ENCODE measurements at places on chromosomes 12 and 14.

GRCh38 chr12:52338241-52338960, 17.2 kb upstream of the KRT83 start:
- no peak for DNase-seq

GRCh38 chr14:80787876-80788275, 153.7 kb downstream of the CEP128 start:
- DNase-seq, result no peak

- DNase-seq, result no peak
Measured at GRCh38 chr12:120817559-120818330, 86.4 kb downstream of the SPPL3 start.

DNA sequence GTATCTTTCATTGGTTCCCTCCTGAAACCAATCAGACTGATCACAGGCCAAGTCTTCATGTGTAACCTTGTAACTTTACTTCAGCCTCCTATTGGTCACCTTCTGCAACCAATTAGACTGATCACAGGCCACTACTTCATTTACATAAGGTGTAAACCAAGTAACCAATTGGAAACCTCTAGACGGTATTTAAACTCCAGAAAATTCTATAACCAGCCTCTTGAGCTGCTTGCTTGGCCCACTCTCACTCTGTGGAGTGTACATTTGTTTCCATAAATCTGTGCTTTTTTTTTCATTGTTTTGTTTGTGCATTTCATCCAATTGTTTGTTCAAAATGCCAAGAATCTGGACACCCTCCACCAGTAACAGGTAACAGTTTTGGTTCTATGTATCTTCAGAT, 47.5 kb downstream of the EIF2S3B start:
- no peak for DNase-seq

DNA sequence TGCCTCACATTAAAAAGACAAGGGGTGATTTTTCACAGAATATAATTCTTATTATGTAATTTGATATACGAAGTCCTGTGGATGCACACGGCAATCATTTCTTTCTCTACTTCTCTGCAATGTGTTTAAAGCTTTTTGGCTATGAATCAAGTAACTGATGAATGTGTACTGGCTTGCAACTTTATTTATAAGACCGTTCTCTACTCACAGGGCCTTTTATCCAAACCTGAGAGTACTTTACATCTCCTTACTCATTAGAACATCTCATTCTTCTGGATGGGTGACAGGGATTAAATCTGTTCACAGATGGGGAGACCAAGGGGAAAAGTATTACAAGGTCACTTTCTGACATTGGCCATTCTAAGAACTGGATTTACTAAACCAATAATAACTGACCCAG, 215.8 kb upstream of the DIO2 start:
- DNase-seq, result no peak

DNA sequence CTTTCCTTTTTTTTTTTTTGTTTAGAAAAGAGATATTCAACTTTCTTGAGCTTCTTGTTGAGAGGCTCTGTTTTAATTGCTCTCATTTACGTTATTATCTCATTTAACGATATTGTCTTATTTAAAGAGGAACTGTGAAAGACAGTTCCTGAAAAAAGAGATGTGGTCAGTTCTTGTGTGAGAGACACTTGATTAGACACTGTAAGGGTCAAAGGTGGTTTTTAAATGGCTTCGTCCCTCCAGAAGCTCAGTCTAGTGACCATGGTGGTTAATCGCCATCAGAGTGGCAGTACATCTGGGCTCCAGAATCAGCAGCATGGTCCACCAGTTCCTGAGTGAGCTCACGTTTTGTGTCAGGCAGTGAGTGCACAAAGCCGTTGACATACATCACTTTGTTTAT, 57.9 kb upstream of the KCNA5 start:
- no peak for DNase-seq

- peak; percentile 83 for DNase-seq
Measured at GRCh38 chr12:76883151-76883550, 4.3 kb upstream of the CSRP2 start.

DNA sequence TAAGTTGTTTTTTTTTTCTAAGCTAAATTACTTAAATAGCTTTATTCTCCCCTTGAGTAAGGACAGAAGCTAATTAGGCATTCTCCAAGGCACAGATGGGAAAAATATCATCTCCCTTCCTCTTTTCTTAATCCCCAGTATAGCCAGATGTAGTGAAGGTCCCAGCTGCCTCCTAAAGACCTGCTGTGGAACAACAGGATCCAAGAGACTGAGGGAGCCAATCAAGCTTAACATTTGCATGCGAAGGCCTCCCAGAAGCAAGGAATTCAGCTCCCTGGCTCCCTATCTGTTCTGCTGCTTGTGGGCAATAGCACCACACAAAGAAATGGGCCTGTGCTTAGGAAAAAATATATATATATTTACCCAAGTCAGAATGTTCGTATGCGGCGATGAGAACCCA, 255.2 kb downstream of the SYT1 start:
- DNase-seq, result no peak

- no peak for DNase-seq
Measured at GRCh38 chr12:94207849-94208621, 59.7 kb downstream of the PLXNC1 start.

DNA sequence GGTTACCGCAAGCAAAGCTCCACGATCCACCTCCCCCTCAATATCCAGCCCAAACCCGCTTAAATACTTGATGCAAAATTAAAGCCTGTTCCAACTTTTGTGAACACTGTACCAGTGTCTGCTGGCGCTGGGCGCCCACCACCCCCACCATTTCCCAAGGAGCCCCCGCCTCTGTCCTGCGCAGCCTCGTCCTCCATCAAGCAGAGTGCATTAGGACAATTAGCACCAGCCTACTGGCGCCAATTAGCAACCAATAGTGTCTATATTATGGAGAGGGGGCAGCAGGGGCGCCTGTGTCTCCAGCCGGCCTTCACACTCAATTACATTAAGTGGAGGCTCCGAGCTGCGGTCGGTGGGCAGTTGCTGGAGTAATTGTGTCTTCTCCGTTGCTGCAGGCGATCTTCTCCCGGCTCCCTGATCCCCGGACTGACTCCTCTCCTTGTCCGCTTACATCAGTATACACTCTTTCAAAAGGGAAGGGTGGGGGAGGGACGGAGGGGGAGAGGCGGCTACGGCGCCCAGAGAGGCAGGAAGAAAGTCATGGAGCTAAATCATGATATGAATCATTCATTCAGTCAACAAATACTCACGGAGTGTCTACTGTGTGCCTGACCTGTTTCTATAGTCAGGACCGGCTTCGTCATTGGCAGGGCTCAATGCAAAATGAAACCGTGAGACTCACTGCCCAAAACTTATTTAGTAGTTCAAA, 707.3 kb downstream of the MED13L start:
- no peak for DNase-seq

DNA sequence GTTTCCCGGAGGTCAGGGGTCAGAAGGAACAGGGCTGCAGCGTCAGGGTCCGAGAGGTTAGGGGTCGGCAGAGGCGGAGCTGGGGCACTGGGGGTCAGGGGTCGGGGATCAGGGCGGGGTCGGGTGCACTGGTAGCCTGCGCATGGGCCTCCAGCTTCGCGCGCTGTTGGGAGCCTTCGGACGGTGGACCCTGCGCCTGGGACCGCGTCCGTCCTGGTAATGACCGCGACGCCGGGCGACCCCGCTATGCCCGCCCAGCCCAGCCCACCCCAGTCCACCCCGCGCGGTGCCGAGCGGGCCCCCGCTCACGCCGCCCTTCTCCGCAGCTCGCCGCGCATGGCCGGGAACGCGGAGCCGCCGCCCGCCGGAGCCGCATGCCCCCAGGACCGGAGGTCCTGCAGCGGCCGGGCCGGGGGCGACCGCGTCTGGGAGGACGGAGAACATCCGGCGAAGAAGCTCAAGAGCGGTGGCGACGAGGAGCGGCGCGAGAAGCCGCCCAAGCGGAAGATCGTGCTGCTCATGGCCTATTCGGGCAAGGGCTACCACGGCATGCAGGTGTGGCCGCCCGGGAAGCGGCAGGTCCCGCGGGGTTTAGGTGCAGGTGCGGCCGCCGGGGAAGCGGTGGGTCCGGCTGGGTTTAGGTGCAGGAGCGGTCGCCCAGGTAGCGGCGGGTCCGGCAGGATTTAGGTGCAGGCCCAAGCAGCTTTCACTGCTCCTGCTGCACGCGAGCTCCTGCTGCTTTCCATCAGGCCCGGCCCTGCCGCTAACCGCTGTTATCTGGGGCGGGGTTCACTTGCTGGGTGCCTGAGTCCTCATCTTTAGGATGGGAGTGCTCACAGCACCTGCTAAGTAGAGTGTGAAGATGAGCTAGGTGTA, 743 bp downstream of the PUS1 start:
- peak; percentile 32 for DNase-seq

DNA sequence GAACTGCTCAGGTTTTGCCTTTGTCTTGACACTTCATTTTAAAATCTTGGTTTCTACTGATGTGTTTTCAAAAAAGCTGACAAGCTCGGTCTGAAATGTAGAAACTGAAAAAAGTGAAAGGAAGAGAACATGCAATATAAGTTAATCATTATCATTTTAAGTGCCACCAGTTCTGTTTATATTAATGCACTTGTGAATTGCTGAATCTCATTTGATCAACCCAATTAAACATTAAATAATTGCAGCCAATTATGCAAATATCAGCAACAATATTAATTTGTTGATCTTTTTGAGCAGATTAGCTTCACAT, 133.8 kb downstream of the BCAT1 start:
- DNase-seq, result no peak

GRCh38 chr14:74710480-74710879, 2.4 kb downstream of the AREL1 start:
- no peak for DNase-seq

- DNase-seq, result peak; percentile 69
Measured at GRCh38 chr14:75440733-75441477, 13.1 kb downstream of the JDP2 start.

DNA sequence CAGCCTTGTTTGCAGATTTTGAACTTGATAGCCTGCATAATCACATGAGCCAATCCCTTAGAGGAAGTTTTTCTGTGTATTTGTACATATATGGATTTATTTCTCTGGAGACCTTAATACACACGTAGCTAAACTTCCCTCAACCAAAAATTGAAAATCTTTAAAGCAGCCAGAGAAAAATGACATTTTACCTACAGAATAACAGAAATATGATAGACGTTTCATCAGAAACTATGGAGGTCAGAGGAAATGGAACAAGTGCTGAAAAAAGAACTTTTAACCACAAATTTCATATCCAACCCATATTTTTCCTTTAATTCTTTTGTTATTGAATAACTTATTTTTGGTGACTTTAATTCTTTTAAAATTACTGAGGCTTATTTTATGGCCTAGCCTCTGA, 177.7 kb downstream of the CCDC91 start:
- DNase-seq, result no peak

DNA sequence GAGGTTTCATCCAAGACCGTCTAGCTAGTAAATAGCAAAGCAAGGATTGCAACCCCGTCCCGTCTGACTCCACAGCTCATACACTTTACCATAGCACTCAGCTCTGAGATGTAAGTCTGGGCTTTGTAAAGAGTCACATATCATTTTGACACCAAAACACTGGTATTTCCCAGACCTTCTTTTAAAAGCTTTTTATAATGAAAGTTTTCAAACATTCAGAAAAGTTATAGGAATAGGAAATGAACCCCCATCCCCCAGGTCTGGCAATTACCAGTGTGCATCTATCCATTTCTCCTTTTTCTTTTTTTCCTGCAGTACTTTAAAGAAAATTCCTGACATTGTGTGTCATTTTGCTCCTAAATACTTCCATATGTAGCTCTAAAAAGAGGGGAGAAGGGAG, 183.6 kb upstream of the CCND2 start:
- no peak for DNase-seq

GRCh38 chr12:69688471-69689427, 10.4 kb downstream of the BEST3 start:
- DNase-seq, result peak; percentile 2

GRCh38 chr14:38079886-38080285, 127.8 kb upstream of the SSTR1 start:
- no peak for DNase-seq

- DNase-seq, result no peak
Measured at GRCh38 chr12:67506739-67507138, 141.8 kb upstream of the DYRK2 start.

- no peak for DNase-seq
Measured at GRCh38 chr12:111056618-111057521, 136.5 kb upstream of the MYL2 start.

DNA sequence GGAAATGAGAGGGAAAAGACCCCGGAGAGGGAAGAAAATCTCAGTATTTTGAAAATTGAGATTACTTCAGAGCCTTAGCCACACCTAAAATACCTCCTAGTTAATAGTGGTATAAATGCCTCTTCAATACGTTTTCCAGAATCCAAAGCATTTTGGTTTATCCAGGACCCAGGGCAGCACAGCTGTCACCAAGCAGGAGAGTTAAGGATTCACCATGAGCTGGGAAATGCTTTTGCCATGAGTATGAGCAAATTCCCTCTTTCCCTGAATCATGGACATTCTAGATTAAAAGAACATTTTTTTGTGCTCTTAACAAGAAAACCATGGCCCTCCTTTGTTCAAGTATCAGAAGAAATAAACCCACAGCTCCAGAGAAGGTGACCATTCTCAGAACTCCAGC, 21.8 kb upstream of the RTRAF start:
- DNase-seq, result no peak

DNA sequence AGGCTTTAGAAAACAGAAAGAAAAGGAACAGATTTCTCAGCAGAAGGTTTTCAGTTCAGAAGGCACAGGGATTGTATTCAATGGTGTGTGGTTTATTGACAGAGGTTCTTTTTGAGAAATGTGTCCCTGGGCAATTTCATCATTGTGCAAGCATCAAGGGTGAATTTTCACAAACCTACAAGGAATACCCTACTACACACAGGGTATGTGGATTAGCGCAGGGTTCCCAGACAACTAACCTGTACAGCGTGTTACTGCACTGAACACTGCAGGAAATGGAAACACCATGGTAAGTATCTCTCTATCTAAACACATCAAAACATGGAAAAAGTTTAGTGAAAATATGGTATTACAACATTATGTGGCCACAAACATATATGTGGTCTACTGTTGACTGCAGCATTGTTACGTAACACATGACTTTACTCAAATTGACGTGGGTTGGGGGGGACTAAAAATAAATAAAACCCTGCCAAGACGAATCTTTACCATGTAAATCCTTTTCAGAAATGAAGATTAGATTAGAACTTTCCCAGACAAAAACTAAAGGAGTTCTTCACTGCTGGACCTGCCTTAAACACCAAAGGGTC, 893.1 kb downstream of the TMEM121 start:
- DNase-seq, result no peak

DNA sequence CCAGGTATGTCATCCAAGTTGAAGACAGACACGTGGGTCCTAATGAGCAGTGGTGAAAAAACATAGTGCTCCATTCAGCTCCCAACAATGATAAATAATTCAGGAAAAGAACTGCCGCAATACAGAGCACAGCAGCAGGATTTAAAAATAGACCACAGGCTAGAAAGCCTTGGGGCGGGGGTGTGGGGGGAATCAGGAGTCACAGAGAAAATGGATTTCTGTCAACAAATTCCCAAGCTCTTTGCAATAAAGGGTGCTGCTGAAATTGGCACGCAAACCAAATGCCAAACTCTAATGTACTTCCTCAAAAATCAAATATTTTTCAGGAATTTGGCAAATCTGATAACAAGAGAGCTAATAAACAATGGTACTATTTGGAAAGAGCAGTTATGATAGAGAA, 58.6 kb downstream of the R3HDM2 start:
- DNase-seq, result no peak
